ENCODE measurements at places on chromosomes 4 and X. TPM values are rescaled to one million over a fixed set of nuclear protein-coding genes. Genes with fewer than 3 reads are reported as not detected.

DNA sequence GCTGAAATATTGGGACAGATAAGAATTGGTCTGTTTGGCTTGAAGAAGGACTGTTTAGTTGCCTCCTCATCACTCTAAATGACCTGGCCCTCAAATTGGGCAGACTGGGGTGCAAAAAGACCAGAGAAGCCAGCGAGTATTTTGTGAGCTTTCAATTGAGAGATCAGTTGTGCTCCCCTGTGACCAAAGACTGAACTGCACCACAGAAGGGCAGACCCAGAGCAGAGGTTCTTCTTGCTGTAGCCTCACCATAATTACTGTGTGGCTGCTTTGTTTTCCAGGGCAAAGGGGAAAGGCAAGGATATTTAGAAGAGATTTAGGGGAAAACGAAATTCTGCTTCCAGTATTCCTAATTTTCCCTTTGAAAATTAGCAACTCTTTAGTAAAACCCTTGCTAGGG, 104.0 kb upstream of the MBNL3 start:
- peak; percentile 49 for DNase-seq

- no peak for DNase-seq
These were observed 6.8 kb upstream of the BCOR start for GRCh38 chrX:40104630-40104984.

GDPD2 gene
- total RNA-seq, result 10.3 TPM

GRCh38 chr4:183146478-183146877, 47.4 kb downstream of the WWC2 start:
- DNase-seq, result no peak

RAB41 gene
- not detected for total RNA-seq

SSX2B gene
- 0.17 TPM for total RNA-seq

HHIP gene
- total RNA-seq, result 2.5 TPM

DNA sequence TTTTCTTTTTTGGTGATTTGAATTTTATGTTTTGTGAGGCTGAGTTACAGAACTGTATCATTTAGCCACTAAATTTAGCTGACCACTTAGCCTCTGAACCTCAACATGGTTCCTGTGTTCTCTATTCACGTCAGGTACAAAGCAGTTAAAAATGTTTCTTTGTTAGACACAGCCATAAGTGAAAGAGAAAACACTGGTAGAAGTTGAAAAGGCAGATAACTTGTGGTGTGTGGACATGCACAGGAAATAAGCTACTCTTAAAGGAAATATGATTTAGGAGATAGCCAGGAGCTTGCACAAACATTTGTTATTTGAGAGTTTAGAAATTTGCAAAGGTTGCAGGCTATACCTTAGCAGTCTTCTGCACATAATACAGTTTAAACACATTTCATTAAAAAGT, 171.0 kb upstream of the RPS6KA3 start:
- no peak for DNase-seq

DNA sequence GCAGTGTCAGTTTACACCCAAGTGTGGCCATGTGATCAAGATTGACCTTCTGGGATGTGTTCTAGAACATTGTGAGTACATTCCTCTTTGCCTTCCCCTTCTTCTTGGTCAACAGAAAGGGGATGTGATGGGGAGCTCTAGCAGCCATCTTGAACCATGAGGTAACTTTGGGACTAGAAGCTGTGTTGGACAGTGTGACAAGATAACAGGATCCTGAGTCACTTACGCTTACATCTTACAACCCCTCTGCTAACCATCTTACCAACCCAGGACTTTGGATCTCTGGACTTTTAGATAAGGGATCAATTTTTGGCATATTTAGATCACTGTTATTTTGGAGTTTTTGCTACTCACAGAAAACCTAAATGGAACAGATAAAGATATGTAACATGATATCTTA, 625.6 kb downstream of the BCOR start:
- DNase-seq, result no peak

GRCh38 chrX:149837639-149838038, 43.3 kb upstream of the MAGEA8 start:
- no peak for DNase-seq

ATP2B3 gene
- total RNA-seq, result 0.54 TPM

DNA sequence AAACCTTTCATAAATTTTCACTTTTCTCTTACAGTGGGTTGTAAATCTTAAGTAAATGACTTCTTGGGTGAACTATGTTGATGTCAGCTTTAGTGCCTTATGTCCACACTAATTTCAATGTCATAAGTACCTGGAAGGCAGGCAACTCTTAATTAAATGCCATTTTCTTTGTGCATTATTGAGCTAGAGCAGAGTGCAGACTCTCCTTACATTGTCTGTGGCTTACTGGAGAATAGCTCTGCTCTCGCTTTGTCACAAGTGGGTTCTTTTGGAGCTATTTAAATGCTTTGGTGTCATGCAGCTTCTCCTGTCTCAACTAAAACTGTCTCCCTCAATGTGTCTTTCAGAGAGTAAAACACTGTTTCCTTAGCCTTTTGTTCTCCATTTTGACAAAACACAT, 411.6 kb downstream of the STIM2 start:
- no peak for DNase-seq

DNA sequence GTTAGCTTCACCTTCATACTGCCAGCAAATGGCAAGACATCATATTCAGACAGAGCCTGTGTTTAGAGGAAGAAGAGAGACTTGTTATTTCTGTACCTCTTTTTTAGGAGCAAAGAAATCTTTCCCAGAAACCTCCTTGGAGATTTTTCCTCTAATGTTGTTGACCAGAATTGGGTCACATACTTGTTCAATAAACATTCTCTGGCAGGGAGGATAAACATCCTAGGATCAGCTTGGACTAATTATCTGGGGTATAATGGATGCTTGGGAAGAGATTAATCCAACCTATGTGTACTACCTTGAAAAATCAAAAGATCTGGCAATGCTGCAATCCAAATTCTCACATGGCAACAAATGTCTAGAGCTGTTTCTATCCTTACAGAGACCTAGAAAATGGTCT, 8.4 kb upstream of the PRSS12 start:
- no peak for DNase-seq

CXCL10 gene
- total RNA-seq, result not detected

GRCh38 chrX:133468051-133468450, 52.8 kb upstream of the GPC4 start:
- DNase-seq, result no peak

GRCh38 chrX:9151772-9152307, 117.9 kb upstream of the FAM9B start:
- no peak for DNase-seq

TTC29 gene
- total RNA-seq, result 0.12 TPM

- no peak for DNase-seq
These were observed 1.3 kb upstream of the FAT1 start for GRCh38 chr4:186724864-186725468.

DNA sequence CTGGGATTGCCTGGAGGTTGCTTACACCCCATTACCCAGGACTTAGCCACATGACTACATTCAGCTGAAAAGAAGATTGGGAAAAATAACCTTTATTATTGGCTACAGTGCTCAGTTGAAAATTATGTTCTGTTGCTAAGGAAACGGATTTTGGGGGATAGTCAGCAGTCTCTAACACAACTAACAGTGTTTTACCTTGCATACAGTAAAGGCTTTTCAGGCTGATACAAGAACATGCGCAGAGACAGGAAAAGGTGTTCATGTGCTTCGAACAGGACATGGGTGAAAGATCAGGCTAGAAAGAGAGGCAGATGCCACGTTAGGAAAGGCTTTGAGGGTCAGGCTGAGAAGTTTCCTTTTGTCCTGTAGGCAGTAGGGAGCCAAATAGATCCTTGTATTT, 14.8 kb upstream of the RHOH start:
- DNase-seq, result no peak

DNA sequence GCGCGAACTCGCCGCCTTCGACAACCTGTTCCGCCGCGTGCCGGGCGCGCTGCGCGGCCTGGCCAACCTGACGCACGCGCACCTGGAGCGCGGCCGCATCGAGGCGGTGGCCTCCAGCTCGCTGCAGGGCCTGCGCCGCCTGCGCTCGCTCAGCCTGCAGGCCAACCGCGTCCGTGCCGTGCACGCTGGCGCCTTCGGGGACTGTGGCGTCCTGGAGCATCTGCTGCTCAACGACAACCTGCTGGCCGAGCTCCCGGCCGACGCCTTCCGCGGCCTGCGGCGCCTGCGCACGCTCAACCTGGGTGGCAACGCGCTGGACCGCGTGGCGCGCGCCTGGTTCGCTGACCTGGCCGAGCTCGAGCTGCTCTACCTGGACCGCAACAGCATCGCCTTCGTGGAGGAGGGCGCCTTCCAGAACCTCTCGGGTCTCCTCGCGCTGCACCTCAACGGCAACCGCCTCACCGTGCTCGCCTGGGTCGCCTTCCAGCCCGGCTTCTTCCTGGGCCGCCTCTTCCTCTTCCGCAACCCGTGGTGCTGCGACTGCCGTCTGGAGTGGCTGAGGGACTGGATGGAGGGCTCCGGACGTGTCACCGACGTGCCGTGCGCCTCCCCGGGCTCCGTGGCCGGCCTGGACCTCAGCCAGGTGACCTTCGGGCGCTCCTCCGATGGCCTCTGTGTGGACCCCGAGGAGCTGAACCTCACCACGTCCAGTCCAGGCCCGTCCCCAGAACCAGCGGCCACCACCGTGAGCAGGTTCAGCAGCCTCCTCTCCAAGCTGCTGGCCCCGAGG, 27.0 kb downstream of the NYX start:
- no peak for DNase-seq

DNA sequence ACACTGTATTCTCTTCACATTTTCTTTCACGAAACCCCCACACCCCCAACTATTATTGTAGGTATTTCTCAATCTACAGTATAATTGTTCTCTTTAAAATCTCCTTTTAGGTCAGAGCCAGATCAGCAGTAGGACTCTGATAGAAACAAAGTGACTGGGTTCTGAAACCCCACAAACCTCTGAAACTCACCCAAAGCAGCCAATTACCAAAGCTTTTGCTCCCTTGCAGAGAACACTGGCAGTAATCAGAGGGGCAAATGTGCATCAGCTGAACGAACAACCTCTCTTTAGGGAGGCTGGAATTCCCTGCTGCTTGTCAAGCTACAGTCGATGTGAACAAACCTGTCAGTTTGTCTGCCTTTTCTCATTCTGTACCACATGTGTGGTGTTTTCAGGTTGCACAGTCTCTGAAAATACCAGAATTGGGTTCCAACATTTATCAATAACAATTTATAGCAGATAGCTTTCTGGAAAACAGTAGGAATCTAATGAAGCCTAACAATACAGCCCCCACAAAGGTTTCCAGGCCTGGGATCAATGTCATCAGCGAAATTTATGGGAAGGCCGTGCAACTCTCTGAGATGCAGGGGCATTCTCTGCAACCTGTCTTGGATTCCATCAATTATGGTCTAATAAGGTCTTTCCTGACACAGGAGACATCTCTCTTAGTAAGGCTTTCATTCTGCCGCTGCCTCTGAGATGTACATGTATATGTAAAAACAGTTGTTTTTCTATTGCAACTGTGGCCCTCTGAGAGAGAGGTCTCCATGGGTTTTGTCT, 395.9 kb downstream of the GPAT3 start:
- DNase-seq, result no peak

GRCh38 chrX:39574178-39574577, 523.6 kb downstream of the BCOR start:
- no peak for DNase-seq

FRAS1 gene
- 111 TPM for total RNA-seq

GRCh38 chr4:169625886-169626285, 5.5 kb downstream of the CLCN3 start:
- DNase-seq, result no peak

DNA sequence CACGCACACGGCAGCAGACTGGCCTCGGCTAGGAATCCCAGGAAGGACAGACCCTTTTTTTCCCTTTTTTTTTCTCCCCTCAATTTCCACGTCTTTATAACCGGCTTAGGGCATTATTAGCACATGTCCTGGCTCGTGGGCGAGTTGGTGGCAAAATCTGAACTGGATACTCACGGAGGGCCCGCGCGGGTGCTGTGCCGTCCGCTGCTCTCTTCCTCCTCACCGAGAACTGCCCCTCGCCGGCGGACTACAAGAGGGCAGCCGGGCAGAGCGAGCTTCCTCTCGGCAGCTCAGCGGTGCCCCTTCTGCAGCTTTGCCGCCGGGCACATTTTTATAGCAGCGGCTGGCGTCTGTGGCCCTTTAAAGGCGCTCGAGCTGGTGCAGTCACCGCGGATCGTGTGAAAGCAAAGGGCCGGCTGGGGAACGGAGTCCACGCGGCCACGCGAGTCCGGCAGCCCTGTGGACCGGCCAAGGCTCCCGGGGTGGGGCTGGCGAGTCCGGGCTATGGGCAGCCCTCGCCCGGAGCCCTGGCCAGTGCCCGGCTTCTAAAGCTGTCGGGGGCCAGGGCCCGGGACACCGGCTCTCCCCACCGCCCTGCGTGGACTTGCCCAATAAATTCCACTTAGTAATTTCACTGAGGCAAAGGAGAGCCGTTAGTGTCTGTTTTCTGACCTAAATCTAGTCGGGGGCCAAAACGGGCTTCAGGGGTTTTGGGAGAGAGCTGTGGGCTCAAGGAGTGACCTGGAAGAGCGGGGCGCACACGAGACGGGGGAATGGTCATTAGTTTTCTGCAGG, 1.3 kb upstream of the CITED1 start:
- peak; percentile 70 for DNase-seq

GSX2 gene
- not detected for total RNA-seq

GRCh38 chr4:67879486-67879885, 4.3 kb downstream of the TMPRSS11D start:
- DNase-seq, result no peak

DNA sequence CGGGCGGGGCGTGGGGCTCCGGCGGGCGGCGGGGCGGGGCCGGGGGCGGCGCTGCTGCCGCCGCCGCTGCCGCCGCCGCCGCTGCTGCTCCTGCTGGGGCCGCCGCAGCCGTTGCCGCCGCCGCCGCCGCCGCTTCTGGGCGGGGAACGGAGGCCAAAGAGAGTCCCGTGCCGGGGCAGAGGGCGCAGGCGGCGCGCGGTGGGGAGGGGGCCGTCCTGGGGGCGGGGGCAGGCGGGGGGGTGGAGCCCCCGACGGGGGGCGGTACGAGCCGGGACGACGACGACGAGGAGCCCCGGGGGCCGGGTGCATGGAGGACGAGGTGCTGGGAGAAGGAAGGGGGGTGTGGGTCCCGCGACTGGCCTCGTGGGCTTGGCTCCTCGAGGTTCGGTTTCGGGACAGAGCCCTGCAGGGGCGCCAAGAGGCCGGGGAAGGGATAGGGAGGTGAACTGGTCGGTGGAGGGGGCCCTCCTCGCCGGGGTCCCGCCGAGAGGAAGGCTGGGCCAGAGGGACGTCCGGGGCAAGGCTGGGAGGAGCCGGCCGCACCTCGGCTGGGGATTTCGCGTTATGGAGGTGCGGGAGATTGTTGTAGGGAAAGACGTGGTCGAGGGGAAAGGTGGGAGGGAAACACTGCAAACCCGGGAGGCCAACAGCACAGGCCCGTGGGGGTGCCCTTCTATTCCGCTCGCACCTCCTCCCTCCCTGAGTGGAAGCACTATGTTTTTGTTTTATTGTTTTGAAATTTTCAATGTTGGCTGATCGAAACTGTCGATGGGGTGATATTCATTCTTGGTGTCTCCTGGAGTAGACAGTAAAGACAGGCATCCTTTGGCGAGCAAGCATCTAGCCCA, 1.9 kb downstream of the BCORL1 start:
- DNase-seq, result peak; percentile 32

TEX13C gene
- 0.07 TPM for total RNA-seq

GPR119 gene
- total RNA-seq, result not detected

CSAG2 gene
- total RNA-seq, result not detected

GRCh38 chrX:110420771-110421499, 62.3 kb downstream of the RTL9 start:
- DNase-seq, result no peak

- DNase-seq, result no peak
These were observed 239.3 kb downstream of the GRIA2 start for GRCh38 chr4:157459785-157460184.

- DNase-seq, result no peak
These were observed 72.0 kb upstream of the GPRIN3 start for GRCh38 chr4:89379511-89380044.
